Activated CD8-positive, alpha-beta T cell treated with anti-CD3 and anti-CD28 coated beads, Interleukin-2, amount 10 ng/mL, durations not matched to agents 7 days and 5 days (primary cell): ENCODE measurements at places on chromosomes 12 and 14.

GRCh38 chr12:89988188-89988915, 279.7 kb upstream of the ATP2B1 start:
- no peak for DNase-seq

DNA sequence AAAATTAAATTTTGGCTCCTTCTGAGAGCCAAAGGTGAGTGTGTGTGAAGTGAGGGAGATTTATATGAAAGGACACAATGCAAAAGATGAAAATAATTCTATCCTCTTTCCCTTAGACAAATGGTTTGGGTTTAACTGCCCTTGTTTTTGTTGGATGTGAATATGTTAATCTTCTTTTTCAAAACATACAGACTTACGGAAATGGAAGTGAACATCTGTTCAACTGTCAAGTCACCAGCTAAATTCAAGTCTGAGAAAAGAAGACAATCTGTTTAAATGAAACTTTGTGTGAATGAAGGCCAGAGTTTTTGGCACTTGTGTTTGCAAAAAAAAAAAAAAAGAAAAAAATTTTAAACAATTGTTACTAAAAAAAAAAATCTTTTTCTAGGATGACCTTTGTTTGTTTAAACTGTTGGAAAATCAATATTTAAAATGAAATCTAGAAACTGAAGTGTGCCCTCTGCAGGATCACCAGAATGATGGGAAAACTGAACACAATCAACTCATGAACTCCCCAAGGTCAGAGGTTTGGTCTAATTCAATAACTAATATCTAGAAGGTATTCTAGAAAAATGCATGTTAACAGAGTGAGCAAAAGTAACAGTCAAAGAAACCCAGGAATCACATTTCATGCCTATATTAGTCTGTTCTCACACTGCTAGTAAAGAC, 448.8 kb downstream of the FLRT2 start:
- DNase-seq: no peak

GRCh38 chr14:99192028-99192621, 79.9 kb downstream of the BCL11B start:
- peak; percentile 56 for DNase-seq

DNA sequence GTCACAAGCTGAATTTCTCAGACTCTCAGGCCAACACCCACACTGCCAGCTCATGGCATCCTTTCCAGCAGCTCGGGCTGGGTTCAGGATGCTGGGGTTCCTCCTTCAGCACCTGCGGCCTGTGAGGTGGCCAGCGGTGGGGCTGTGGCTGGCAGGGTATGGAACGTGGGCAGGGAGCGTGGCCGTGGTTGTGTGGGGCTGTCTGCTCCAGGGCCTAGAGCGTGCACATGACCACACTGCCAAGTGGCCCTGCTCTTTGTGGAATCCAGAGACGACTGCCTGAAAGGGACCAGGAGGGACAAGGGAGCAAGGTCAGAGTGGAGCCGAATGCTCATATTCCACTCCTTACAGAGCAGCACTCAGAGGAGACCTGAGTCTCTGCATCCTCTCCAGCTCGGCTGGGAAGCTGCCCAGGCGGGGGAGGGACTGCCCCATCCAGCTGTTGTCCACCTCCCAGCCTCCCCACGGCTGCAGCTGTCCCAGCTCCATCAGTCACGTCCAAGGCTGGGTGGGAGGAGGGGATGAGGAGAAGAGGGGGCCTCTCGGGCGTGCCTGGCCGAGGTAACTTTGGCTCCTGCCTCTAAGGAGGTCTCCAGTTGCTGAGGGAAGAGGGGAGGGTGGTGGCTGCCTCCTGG, 71.3 kb downstream of the TSPAN9 start:
- no peak for DNase-seq

- peak; percentile 48 for DNase-seq
These were observed 9.1 kb downstream of the OR6S1 start for GRCh38 chr14:20632448-20632830.

DNA sequence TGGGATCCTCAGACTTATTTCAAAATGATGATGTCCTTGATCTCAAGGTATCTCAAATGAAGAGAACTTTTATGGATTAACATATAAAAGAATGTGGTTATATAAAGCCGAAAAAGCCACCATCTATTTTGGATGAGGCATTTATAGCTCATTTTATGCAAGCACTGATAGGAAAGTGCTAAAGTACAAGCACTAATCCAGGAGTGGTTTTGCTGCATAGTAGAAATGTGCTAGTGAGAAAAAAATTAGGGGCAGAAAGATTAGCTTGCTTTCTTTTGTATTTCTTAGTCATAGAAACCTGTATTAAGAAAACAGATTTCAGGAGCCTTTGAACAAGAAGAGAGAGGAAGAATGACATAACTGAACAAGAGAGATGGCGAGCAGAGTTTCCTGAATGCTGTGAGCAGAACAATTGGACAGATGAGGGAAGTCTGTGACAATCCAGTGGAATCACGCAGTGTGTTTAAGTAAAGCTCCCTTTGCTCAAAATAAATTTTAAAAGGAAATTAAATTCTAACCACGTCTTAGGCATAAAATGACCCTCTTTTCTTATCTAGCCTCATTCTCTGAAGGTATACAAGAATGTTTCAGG, 238.2 kb upstream of the NOVA1 start:
- no peak for DNase-seq

DNA sequence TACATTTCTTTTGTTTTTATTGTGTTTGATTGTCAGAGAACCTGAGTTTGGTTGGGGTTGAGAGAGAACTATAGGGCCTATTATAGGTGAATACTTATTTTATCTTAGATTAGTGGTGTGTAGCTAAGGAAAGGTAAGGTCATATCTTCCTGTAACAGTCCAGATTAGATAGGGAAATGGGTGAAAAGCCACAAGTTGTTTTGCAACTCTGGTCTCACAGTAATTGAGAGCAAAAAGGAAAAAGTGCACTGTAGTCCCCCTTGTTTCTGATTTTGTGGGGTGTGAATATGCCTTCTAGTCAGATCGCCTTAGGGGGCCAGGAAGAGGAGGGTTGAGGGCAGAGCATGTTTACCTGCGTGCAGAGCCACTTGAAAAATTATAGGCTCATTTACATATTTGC, 8.9 kb downstream of the MSRB3 start:
- DNase-seq: no peak
